ENCODE measurements at places on chromosomes 12 and 14. TPM values are rescaled to one million over a fixed set of nuclear protein-coding genes. Genes with fewer than 3 reads are reported as not detected.

Gene DEGS2
- 0.77 TPM for total RNA-seq

DNA sequence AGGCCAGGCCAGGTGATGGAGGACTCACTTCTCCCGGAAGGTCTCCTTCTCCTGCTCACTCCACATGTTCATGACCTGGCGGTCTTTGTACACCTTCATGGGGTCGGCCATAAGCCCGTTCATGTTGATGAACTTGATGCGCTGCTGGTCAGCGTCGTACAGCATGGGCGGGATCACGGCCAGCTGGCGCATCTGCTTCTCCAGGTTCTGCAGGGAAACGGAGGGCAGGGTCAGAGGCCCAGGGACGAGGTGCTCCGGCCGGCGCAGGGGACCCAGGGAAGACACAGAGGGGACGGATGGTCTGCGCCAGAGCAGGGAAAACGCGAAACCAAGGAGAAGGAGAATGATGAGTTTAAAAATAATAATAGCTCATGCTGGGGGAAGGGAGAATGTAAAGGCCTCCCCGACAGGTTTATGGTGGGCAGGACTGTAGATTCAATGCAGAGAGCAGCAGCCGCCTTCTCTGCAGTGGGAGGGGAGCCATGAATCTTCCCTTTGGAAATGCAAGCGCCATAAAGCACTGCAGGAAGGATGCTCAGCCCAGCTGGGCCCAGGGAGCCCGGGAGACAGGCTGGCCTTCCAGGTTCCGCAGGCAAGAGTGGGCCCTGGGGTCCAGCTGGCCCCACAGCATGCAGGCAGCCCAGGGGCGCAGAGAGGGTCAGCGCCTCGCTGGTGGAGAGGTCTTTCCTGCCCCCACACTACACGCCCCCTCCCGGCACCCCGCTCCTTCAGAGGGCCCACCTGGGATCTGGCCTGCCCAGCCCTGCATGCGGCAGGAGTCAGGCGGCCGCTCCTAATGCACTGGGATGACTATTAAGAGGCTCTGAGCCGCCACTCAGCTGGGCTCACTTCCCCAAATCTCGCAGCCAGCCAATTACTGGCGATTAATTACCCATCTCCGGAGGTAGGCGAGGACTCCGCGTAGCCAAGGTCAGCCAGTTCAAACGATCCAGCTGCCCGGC, 132.0 kb downstream of the RFLNA start:
- ATAC-seq, result peak; percentile 38

GRCh38 chr12:11652351-11653040, 3.0 kb downstream of the ETV6 start:
- ATAC-seq, result no peak

GRCh38 chr14:90600619-90601018, 203.8 kb downstream of the CALM1 start:
- ATAC-seq, result peak; percentile 6

GRCh38 chr14:103775506-103775905, 59.9 kb downstream of the ZFYVE21 start:
- no peak for ATAC-seq

- ATAC-seq, result no peak
Measured at GRCh38 chr14:89607453-89607852, 190.4 kb upstream of the FOXN3 start.

DNA sequence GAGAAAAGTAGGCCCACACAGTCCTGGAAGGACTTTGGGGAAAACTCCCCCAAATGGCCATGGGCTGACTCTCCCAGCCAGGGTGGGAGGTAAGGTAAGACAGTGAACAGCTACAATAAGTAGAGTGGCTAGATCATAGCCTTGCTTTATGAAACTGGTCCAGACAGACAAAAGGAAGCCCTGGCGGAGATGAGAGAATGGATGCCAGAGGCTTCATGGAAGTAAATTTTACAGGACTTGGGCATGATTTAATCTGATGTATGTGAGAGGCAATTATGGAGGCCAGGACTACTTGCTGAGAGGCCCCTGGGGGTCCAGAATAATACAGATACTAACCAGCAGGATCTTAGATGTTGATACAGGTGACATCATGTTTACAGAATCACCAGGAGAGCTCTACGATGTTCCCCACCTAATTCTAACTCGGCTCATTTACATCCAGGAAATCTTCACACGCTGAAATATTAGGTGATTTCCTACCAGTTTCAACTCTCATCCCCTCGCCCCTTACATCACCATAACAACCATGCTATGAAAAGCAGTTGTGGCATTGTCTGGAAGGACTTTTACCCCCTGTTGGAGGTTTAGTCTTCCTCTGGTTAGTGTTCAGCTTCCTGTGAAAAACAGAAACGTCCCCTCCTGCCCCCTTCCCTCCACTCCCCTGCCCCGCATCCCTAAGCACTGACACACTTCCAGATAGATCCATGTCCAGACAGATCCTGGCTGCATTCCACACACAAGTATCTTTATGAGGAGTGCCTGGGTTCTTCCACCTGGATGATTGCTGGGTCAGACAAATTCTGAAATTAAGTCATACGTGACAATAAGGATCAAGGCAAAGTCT, 39.5 kb upstream of the NT5DC3 start:
- ATAC-seq, result no peak

All from motor neuron (in vitro differentiated cells).